Hindlimb muscle (tissue), 1 donor: ENCODE measurements at places on chromosomes 6 and 20. TPM values are rescaled to one million over a fixed set of nuclear protein-coding genes. Genes with fewer than 3 reads are reported as not detected.

- no peak for DNase-seq
Measured at GRCh38 chr20:17799575-17800227, 99.9 kb downstream of the BANF2 start.

GNMT gene
- 0.49 TPM for polyA plus RNA-seq

DNA sequence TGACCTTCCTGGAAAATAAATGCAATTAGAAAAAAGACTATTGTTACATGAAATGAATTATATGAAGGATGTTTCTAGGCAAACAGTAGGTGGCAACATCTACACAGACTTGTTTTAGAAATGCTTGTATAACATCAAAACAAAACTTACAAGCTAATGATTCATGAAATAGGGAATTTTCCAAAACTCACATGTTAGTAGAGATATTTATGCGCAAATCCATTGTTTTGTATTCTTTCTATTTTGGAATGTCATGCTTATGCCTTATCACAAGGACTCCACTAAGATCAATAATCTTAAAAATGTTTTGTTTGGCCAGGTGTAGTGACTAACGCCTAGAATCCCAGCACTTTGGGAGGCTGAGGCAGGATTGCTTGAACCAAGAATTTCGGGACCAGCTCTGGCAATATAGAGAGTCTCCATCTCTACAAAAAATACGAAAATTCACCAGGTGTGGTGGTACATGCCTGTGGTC, 32.3 kb upstream of the LGSN start:
- peak; percentile 10 for DNase-seq

DNA sequence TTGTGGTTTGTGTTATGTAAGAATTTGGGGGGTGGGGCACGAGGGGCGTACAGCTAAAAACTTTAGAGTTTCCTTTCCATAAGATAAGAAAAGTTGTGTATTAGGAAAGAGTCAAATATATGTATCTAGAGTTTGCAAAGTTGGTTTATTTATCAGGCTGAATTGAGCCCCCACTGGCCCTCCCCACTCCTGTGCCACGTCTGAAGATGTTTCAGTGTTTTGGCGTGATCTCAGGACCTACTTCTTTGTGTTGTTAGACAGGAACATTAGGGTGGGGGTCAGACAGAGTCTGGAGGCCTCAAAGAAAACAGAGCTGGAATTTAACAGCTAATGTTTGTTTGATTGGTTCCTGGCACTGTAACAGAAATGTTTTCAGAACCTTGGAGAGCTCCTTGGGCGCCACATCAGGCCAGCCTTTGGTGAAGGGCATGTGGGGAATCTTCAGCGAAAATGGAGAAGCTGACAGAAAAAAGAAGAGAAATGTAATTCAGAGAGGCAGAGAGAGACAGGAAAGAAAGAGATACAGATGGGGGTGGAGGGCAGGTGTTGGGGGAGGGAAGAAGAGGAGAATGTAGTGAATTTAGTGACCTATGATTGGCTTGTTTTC, 674 bp downstream of the NRSN1 start:
- peak; percentile 81 for DNase-seq

MAP3K7 gene
- 35.9 TPM for polyA plus RNA-seq

DNA sequence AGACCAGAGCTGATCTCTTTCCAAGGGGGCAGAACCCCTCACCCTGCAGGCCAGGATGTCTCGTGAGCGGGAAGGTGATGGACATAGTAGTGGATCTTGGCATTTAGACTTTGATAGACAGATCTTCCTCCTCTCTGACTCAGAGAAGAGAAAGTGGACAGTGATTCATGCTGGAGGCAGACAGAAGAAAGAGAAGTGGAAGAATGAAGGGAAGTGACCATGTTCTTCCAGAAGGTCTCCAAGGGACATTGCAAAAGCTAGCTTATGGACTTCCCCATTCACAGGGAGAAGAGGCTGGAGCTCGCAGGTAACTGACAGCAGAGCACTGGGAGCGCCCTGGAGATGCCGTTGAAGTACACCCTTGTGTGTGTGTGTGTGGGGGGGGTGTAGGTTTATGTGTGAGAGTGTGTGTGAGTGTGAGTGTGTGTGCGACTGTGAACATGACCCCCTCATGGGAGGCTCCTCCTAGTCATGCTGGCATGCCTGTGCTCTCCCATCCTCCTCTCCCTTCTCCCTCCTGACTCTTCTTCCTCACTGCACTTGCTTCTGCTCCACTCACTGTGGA, 8.0 kb upstream of the RAET1L start:
- no peak for DNase-seq

GRCh38 chr6:20954315-20954714, 420.1 kb downstream of the CDKAL1 start:
- DNase-seq, result no peak

DNA sequence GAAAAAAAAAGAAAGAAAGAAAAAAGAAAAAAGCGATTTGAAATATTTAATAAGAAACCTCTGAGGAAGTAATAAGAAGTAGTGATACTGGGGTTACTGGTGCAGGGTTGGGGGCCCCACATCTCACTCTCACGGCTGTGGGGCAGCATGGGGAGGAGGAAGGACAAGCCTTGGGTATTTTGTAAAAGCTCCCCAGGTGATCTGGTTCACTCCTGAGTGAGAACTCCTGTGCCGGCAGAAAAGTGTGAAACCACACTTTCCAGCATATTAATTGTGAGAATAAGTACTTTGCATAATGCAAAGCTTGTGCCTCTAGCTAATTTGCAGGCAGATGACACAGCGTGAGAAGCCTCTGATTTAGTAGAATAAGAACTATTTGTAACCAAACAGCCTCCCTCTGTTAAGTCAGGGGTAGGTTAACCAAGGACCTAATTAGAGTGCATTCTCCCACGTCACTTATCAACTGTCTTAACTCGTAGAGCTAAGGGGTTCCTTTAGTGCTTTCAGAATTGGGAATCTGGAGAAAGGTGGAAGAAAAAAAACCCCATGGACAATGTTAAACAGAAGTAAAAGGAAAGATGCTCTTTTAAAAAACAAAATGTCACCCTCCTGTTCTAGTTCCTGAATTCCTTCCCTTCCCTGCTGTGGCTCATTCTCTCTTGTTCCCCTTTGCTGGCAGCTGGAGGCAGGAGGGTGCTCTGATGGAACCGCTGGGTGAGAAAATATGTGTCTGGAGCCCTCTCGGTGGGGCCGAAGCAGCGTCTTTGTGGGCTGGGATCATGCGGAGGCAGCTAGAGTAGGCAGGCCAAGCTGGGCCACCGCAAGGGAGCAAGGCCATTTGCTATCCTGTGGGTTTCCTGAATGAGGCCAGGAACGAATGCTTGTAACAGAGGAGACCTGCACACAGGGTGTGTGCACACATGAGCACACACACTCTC, 108.7 kb downstream of the FYN start:
- no peak for DNase-seq

DNA sequence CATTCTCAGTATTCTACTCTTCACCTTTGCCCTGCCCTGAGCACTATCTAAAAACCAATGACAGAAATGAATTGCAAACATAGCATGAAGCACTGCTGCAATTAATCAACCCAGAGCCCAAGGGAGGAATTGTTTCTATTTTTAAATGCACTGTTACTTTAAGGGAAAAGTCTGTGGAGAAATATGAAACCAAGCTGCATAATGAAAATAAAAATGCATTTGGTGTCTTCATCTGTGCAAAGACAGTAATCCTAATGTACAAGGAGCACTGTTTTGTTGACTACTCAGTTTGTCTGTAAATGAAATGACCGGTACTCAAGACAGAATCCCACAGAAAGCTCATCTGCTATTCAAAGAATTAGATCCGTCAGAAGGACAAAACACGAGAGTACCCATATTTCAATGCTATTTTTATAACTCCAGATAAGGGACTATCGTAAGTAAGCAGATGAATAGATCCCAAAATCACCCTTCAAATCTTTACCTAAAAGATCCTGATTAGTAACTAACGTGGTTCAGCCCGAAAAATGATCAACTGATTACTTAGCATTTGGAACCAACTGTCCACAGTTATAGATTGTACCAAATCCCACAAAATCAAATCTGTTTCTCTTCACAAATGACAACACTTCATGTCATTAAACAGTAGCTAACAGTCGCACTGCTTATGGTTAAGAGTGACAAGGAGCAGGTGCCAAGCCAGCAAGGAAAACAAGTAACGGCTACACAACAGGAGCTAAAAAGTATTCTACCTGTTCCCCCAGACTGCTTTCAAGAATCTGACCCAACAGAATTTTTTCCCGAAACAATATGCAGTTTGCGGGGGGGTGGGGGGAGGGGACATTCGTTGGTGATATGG, 2.4 kb downstream of the KIF13A start:
- no peak for DNase-seq

GRCh38 chr6:87075168-87075567, 19.7 kb downstream of the CGA start:
- no peak for DNase-seq

DNA sequence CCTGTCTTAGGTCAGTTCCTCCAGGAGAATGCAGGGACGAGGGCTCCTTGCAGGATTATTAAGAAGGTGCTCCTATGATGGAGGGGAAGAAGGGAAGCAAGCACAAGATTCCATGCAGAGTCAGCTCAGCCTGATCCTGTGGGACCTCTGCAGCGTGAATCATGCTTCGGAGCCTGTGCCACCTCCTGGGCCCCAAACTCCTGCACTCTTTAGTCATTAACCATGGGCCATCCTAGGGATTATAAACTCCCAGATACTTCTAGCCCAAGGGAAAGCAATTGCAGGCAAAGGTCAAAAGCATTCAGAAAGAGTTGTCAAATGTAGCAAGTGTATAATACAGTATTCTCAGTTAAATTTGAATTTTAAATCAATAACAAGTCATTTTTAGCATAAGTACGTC, 208.7 kb upstream of the PMEPA1 start:
- no peak for DNase-seq

DNA sequence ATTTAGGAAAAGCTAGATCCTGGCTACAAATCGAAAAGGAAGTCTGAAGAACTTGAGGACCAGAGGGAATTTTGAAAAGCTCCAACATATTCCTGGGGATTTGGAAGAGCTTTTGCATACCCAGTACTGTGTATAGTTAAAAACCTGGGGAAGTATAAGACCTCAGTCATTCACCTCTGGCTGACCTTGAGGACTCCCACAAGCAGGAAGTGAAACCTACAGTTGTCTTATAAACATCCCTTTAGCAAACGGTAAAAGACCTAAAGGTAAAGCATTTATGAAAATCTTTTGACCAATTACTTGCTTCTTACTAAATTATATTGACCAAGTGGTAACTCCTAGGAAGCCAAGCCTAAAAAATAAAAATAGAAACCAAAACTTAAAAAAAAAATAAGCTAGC, 175.0 kb downstream of the HAO1 start:
- no peak for DNase-seq

GRCh38 chr6:2876210-2877056, 26.7 kb downstream of the SERPINB9 start:
- DNase-seq, result peak; percentile 69

DNA sequence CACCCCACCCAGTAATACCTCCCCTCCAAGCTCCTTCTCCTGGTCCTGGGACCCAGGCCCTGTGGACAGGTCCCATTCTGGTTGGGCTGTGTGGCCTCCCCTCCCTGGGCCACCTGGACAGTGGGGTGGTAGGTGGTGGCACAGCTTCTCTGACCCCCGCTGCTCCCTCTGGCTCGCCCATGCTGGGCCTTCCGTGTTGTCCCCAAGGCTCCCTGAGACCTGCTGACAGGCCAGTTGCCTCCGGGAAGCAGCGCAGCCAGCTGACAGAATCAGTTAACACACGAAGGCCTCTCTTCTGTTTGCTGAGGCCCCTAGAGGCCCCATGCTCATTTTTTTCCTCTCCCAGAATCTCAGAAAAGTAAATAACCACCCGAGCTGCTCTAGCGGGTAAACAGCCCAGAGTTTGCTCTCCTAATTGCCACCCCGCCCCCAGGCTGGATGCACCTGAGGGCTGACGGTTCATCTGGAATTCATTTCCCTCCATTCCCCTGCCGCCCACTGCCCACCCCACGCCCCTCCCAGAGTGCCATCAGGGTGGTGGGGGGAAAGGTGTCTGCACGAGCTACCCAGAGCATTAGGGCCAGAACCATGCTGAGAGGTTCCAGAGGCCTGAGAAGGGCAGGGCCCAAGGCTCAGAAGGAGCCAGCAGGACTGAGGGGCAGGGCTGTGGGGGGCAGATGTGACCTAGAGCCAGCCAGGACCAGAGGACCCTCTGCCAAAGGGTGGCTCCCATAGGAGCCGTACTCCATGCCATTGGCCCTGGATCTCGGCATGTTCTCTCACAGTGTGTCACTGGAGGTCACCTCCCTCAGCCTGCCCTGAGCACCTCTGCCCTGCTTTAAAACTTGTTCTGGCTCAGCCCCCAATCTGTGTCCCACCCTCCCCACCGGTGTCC, 157.5 kb downstream of the GRM4 start:
- no peak for DNase-seq

BPIFB4 gene
- 0.23 TPM for polyA plus RNA-seq

PGC gene
- not detected for polyA plus RNA-seq

DNA sequence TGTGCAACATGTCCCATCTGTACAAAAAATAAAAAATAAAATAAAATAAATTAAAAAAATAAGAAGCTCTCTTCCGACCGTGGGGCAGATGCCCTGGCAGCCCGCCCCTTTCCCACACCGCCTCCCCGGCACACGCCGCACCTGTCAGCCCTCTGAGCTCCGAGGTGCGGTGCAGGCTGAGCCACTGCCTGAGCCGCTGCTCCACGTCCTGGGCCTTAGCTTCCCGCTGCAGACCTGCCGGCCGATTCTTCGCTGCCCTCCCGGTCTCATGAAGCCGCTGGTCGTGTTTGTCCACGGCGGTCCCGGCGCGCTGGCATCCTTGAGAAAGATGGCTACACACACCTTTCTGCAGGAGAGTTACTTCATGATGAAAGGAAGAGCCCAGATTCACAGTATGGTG, 10.7 kb upstream of the CLPSL2 start:
- no peak for DNase-seq

DAAM2 gene
- 43.2 TPM for polyA plus RNA-seq

DNA sequence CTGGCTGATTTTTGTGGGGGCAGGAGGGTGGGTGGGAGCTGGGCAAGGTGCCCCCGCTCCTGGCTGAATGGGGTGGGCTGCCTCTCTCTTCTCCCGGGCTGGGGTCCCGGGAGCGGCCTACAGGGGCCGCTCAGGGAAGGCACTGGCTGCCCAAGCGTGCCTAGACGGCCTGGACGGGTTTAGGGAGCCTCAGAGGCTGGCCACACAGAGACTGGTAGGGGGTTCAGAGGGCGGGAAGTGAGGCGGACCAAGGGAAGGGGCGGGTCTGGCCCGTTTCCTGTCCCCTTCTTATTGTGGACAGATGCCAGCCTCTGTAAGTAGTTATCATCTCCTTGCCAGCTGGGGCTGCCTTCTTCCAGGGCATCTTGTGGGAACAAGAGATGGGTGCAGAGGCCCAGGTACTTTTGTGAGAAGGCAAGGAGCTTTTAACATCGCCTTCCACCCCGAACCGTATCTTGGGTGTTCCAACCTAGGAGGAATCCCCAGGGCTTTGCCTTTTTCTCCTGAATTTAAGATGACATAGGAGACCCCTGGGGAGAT, 437 bp downstream of the CD40 start:
- DNase-seq, result no peak

GRCh38 chr6:12601881-12602280, 114.7 kb upstream of the PHACTR1 start:
- no peak for DNase-seq

- DNase-seq, result no peak
Measured at GRCh38 chr20:8856668-8857067, 212.2 kb upstream of the PLCB4 start.
